ENCODE measurements at places on chromosomes 7 and 10.

- no peak for DNase-seq
Measured at GRCh38 chr10:82953331-82953730, 1078.3 kb downstream of the NRG3 start.

DNA sequence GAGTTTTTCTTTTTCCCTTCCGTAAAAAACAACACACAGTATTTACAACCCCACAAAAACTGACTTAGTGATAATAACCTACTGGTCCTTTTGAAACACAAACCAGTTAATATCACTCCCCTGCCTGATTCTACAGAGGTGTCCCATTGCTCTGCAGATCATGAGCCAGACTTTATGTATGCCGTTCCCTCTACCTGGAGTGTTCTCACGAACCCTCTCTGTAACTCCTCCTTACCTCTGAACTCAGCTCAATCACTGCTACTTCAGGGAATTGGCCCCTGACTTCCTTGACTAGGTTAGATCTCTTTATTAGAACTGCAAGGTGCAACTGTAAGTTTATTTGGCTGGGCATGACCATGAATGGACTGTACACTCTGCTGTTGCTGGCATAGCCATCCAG, 1.6 kb upstream of the LGI1 start:
- no peak for DNase-seq

DNA sequence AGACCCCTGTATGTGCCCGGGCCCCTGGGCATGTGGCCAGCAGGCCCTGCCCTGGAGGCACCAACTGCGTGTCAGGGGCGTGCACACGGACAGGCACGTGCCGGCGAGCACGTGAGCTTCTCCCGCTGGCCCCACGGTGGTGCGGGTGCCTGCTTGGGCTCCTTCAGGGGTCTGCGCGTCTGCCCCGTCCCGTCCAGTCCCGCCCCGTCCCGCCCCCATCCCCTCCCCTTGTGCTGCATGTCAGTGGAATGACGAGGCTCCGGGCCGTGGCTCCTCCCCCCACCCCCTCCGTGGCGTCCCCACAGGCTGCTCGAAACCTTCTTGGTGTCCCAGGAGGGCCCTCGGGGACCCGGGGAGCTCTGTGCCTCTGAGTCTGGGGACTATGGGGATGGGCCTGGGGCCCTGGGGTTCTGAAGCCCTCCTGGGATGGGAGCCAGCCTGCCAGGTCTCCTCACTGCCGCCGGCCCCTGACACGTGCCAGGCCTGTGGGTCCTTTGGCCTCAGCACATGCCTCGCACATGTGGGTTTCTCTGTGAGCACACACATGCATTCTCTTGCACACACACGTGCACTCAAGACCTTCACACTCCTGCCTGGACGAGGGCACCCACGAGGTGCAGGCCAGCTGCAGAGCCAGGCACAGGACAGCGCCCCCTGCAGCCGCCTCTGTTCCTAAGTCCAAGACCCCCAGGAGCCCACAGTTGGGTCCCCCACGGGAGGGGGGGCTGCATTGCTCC, 27.5 kb upstream of the AMZ1 start:
- no peak for DNase-seq

DNA sequence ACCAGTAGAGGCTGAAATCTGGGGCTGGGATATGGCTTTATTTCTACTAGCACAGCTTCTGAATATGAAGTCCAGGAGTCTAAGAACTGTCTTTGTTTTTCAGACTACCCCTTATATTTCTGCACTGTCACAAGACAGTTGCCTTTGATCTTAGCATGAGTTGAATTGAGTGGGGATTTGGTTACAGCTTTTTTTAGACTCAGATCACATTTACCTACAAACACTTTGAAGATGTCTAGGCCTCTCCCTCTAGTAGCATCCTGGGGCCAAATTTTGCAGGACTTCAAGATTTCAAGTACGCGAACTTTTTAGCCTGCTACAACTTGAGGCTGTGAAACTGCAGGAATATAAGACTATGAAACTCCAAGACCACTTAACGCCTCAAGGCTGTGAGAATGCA, 240.2 kb downstream of the NEBL start:
- no peak for DNase-seq

- DNase-seq, result no peak
Measured at GRCh38 chr10:113987156-113987555, 56.5 kb upstream of the ADRB1 start.

DNA sequence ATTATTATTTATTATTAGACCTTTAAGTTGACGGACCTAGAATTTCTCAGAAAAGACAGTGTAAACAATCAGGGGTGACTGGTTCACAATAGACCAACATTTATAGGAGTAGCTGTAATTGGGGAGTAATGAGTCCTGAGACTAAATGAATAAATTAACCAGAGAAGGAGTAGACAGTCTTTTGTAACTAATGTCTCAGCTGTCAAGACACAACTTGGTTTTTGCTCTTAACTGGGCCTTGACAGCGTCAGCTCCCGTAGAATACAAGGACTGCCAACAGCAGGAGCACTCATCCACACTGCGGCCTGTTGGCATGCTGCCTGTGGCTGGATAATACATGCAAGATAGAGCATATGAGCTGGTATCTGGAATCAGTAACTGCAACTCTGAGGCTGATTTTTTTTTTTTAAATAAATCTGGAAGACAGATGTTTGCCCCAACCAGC, 123.9 kb downstream of the CACNA2D1 start:
- DNase-seq, result no peak

- no peak for DNase-seq
Measured at GRCh38 chr10:66917104-66917503, 8.7 kb upstream of the LRRTM3 start.

GRCh38 chr7:55441774-55442522, 76.8 kb downstream of the LANCL2 start:
- no peak for DNase-seq

GRCh38 chr7:112880818-112881418, 90.7 kb upstream of the TMEM168 start:
- DNase-seq, result no peak

GRCh38 chr10:101725296-101726114, 30.5 kb upstream of the FBXW4 start:
- no peak for DNase-seq

DNA sequence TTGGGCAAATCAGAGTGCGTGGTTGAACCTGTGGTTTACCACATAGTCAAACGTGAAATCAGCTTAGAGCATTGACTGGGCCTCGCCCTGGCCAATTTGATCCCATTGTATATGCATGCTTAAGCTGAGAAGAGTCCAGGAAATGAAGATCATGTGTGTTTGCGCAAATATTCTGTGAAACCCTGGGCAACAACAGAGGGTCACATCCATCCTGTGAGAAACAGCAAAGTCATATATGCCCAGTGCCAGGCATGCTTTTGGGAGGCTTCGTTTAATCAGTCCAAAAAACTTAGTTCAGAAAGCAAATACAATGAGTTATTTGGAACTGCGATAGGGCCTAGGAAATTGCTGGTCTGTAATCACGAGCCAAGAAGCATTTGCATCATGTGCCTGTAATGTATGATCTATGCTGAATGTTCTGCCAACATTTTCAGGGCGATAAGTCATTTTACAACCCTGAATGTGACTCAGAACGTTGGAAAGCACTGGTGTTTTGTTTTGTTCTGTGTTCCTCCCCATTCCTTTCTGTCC, 412.1 kb upstream of the CELF2 start:
- DNase-seq, result no peak

DNA sequence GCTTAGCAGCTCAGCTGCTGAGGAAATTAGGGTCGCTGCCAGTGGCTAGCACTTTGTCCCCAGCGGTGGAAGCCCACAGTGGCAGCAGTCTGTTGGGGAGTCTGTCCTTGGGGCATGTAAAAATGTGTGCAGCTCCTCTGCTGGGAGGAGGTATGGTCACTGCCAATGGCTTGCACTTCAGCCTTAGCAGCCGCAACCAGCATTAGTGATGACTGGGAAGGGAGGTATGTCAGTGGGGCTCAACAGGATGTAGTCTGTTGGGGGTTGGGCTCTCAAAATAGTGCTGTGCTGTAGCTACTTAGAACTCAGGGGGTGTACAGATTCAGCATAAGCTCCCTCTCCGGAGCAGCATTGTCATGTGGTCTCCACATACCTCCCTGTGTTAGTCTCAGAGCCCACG, 189.9 kb downstream of the ZEB1 start:
- no peak for DNase-seq

GRCh38 chr7:70306173-70306572, 707.9 kb downstream of the AUTS2 start:
- DNase-seq, result no peak

GRCh38 chr7:114922026-114922651, at the start of gene MDFIC:
Gene MDFIC, plus strand, starts transcription at chr7:114922094. Its CDS starts 940 bp downstream, at chr7:114923034.
- peak; percentile 44 for DNase-seq

- DNase-seq, result no peak
Measured at GRCh38 chr10:36464291-36464690, 661.1 kb upstream of the ANKRD30A start.

GRCh38 chr10:19839090-19839489, 22.9 kb downstream of the PLXDC2 start:
- no peak for DNase-seq

- no peak for DNase-seq
Measured at GRCh38 chr7:143419880-143420279, 11.2 kb upstream of the EPHA1 start.

All from activated gamma-delta T cell (primary cell).